Activated CD4-positive, alpha-beta memory T cell treated with anti-CD3 and anti-CD28 coated beads for 36 hours (primary cell): ENCODE measurements at places on chromosomes 1 and 21.

DNA sequence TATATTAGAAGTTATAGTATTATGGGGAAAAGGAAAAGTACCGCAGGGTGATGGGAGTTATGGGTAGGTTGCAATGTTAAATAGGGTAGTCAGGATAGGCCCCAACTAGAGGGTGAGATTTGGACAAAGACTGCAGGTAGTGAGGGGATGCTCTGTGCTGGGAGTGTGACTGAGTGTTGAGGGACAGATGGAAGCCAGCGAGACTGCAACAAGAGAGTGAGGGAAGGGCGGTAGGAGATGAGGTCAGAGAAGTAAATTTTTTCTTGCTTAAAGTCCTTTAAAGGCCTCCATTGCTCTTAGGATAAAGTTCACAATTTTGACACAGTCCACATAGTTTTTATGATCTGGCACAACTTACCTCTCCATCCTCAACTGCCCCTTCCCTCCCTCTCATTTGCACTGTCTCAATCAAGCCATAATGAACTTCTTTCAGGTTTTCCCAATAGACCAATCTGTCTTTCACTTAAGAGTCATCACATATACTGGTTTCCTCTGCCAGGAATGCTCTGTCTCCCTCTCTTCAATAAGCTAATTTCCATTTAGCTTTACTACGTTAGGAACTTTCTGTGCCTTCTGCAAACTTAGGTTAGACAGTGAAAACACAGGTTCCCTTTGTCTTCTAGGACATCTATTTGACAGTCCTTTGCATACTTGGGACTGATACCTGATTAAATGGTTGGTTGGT, 237.7 kb upstream of the CACYBP start:
- no peak for DNase-seq

GRCh38 chr21:14260174-14260764, 44.3 kb downstream of the RBM11 start:
- DNase-seq, result no peak

DNA sequence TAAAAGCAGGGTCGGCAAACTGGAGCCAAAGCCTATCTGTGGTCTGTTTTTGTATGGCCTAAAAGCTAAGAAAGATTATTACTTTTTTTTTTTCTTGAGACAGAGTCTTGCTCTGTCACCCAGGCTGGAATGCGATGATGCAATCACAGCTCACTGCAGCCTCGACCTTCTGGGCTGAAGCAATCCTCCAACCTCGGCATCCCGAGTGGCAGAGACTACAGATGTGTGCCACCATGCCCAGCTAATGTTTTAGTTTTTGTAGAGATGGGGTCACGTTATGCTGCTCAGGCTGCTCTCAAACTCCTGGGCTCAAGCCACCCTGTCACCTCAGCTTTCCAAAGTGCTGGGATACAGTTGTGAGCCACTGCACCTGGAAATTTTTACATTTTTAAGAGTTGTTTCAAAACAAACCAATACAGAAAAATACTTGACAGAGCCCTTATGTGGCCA, 6.5 kb upstream of the GLRX2 start:
- DNase-seq, result no peak

- no peak for DNase-seq
These were observed 38.5 kb downstream of the TRIM11 start for GRCh38 chr1:228367798-228368791.

DNA sequence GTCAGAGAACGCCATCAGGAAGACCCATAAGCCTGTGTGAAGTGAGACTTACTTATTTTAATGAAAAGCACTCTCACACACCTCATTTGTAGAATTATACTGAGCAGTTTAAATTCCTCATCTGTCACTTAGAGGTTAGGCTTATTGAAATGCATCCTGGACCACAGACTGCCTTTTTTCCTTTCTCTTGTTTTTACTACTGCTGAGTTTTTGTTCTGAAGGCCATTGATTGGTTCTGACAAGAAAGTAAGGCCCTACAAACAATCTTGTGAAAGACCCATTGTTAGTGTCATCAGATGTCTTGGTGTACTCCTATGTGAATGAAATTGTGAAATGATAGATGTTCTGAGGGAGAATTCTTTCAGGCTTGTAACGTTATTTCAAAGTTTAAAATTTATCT, 1343.3 kb upstream of the ADGRL2 start:
- no peak for DNase-seq
